Stimulated activated naive B cell treated with anti-CD40 and anti-IgM and Interleukin-4, amounts not matched to agents 10 μg/mL and 1 μg/mL and 100 μg/mL, for 72 hours (primary cell): ENCODE measurements at places on chromosomes 3 and 15.

DNA sequence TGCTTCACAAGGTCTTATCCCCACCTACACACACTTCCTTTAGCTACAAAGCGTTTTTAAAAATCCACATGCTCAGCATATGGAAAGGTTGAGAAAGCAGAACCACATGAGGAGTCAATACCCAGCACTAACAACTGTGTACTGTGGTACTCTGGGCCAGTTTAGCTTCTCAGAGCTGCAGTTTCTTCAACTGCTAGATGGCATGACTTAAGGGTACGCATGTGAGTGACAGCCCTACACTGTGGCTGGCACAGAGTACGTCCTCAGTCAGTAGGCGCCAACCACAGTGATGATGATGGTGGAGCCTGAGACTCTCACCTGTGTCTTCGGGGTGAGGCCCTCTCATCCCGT is 17.4 kb downstream of the CCDC12 start:
- no peak for DNase-seq

DNA sequence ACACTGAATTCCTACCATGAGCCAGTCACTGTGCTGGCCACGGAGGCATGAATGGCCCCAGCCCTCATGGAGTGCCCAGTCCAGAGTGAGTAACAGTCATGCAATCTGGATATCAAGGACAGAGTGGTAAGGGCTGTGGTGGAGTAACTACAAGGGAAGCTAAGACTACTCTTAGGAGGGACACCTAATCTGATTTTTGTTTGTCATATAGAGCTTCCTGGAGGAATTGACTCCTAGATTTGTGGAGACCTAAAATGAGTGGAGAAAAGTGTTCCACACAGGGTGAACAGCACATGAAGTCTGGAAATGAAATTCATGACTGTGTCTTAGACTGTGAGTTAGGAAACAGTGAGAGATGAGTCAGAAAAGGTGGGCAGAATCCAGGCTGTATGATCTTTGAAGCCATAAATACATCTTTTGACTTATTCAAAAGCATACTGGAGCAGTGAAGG is 219.9 kb downstream of the NFKBIZ start:
- no peak for DNase-seq

DNA sequence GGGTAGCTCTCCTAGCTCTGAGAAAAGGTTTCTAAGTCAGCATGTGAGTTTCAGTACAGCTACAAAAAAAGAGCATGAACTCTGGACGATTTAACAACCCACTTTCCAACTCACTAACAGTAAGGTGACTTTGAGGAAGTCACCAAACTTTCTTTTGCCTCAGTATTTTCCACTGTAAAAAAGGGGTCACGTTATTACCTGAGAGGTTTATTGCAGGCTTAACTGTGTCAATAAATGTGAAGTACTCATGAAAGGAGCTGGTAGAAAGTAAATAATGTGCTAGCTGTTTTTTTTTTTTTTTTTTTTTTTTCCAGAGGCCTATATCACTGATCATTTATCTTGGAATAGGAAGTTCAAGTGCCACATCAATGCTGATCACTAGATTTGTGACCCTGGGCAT is 89.3 kb downstream of the PLSCR2 start:
- no peak for DNase-seq

DNA sequence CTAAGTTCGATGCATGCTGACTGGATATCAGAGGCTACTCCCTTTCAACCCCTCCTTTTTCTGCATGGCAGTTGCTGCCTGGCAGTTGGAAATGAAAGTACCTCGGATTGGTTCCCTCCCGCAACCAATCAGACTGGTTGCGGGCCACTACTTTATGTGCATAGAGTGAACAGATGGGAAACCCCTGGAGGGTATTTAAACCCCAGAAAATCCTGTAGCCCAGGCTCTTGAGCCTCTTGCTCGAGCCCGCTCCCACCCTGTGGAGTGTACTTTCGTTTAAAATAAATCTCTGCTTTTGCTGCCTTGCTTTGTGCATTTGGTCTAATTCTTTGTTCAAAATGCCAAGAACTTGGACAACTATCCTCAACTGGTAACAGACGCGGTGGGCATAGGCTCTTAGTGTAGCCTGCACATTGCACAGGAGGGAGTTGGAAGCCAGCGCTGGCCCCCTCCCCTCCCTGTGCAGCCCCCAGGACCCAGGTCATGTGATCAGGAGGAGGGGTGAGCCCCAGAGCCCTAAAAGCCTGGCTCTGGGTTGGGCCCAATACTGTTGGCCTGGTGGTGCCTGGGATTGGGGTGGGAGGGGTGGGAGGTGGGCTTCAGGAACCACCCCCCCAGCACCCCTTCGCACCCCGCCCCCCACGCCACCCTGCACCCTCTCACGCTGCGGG is 26.8 kb downstream of the RHCG start:
- no peak for DNase-seq

GRCh38 chr3:82078246-82078645 is 316.8 kb upstream of the GBE1 start:
- DNase-seq = no peak

DNA sequence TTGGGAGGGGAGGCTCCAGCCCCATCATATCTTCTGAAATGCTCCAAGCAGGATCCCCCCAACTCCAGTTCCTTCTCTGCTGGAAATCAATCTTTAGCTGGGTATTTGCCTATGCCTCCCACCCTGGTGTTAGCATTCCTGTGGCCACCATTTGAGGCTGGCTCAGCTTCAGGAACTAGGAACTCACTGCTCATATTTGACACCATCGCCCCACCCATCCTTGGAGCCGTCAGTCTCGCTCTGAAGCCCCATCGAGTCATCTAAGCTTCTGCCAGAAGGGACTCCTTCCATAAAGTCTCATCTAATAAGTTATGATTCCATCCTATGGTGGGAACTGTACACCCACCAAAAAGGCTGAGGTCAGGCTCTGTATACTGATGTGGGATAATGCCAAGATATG is 26.4 kb downstream of the PRKCD start:
- no peak for DNase-seq

GRCh38 chr15:68602459-68603215 is 23.8 kb downstream of the CORO2B start:
- no peak for DNase-seq

GRCh38 chr3:128167973-128168674 is 14.8 kb downstream of the EEFSEC start:
- no peak for DNase-seq

DNA sequence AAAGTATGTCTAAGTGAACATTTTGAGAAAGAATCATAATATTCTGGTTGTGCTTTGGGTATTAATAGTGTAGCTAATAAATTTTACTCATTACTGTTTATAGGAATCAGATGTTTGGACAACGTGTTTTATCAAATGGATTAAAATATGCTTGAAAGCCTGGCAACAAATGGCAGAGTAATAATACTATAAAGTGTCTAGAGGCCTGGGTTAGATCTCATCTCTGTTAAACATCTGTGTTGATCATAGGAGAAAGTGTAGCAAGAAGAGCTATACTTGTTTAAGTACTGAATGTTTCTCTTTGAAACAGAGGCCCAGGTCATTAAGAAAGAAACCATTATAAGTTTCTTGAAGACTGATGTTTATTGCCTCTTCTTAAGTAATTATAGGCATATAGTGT is 30.5 kb downstream of the VPS8 start:
- DNase-seq = no peak

DNA sequence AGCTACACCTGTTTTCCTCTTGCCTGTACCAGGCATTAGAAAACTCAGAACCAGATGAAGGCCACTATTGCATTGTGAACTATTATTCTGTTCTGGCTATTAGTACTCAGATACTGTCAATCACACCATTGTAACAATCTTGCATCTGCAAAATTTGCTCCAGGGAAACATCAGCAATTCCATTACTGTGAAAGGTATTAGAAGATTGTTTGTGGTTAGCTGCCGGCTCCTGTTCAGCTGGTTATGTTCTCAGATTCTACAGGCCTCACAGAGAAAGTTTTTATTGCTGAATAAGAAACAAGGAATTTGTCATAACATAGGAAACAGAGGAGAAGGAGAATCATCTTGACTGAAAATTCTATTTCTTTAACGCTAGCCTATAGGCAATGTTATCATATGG is 179.9 kb downstream of the PLOD2 start:
- no peak for DNase-seq

DNA sequence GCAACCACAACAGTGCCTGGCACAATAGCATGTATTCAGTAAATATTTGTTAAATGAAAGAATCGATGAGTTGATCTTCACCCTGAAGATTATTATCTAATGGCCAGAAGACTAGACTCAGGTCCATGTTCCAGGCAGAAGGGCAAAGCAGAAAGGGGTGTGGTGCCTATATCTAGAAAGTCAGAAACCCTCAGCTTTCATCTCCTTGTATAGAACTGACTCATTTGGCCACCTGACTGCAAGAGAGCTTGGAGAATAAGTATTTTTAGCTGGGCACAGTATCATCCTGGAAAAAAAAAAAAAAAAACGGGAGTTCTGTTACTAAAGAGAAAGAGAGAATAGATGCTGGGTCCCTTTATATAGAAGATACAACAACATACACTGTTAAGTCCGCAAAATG is 69.7 kb upstream of the SPRED1 start:
- DNase-seq = no peak

DNA sequence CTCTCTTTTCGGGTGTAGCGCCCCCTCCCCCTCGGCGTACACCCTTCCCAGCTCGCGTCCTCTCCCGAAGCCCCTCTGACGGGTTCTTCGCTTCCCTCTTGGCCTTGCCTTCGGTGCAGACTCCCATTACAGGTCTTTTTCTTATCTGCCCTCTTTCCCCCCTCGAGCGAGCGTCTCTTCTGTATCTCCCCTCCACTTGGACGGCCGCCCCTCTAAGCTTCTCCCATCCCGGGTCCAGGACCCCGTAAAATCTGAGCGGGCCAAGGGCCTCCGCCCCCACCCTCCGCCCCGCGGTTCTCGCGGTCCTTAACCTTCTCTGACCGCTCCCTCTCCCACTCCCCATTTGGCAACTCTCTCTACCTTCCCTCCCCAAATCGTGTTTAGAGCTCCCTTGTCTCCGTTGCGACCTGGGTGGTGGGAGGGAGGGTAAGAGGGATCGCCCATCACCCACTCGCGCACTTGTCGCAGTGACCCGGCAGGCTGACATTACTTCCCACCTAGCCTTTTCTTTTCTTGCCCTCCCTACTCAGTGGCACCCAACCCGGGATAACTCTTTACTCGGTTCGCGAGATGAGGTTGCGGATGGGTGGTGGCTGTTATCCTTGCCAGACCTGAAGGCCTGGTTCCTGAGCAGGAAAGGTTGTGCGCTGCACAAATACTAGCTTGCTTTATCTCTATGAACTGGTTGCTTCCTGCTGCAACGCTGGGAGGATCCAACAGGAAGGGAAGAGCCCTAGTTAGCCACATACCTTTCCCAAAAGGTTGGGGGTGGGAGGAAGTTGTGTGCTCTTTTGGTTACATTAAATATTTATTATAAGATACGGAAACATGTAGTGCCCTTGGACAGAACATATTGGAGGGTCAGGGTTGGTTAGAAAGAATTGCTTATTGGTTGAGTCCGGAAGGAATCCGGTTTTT is 922 bp downstream of the RAB11A start:
- peak; percentile 6 for DNase-seq

DNA sequence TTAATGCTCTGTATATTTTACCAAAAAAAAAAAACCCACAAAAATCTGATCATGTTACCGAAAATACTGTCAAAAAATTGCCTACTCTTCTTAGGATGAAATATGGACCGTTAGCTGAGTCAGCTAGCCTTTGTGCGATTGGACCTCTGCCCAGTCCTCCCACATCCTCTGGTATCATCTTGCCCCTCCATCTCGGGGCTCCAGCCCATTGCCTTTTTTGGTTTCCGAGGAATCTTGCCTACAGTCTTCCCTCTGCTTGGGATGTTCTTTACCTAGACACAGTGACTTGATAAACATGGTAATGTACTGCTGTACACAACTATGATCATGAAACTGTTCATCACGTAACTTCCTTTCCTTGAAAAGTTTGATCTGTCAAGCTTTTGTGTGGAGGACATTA is 371.4 kb downstream of the SV2B start:
- no peak for DNase-seq

GRCh38 chr15:101852356-101852755 is 40.4 kb downstream of the OR4F15 start:
- no peak for DNase-seq
